T-helper 2 cell treated with Interferon-gamma antibody and Interleukin-4, amounts not matched to agents 5 μg/mL and 100 μg/mL, for 36 hours (primary cell): ENCODE measurements at places on chromosomes 5 and 9.

DNA sequence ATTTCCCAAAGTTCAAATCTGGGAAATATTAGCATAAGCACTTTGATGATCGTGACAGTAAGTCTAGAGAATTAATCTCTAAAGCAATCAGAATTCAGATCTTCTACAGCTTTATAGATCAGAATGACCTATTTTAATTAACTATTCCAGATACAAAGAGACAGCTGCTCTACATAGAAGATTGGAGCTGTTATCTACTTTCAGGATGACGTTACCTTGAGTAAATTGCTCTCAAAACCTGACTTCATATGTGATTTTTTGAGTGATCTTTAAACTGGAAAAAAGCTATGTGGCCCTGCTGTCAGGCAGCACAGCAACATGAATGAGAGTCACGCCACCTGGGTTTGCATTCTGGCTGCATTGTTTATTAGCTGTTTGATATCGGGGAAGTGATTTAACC lies 259.9 kb upstream of the CDH6 start:
- DNase-seq: no peak

DNA sequence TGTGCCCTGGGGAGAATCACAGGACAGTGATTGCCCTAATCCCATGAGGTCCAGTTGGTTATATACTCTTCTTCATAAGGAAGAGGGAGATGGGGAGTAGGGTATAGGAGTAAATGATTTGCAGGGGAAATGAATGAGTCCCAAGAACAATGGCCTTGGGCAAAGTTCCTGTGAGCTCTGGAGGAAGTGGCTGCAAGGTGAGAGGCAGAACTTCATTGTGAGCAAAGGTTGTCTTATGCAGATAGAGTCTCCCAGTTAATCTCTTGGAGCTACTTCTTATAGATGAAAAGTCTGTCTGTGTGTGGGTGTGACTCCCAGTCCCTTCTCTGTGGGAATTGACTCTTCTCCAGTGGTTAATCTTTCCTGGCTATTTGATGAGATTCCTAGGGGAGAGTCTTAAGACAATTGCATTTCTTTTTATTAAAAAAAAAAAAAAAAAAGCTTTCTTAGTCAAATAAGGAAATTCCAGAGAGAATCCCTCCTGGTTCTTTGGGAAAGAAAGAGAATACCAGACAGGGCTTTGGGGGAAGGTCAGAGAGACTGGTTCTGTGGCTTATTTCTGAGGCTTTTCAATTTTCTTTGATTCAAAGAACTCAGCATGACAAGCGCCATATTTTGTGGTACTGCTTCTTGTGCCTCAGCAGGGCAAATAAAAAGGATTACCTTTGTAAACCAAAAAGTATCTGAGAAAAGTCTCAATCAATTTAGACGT lies 33.6 kb upstream of the MEGF10 start:
- no peak for DNase-seq

DNA sequence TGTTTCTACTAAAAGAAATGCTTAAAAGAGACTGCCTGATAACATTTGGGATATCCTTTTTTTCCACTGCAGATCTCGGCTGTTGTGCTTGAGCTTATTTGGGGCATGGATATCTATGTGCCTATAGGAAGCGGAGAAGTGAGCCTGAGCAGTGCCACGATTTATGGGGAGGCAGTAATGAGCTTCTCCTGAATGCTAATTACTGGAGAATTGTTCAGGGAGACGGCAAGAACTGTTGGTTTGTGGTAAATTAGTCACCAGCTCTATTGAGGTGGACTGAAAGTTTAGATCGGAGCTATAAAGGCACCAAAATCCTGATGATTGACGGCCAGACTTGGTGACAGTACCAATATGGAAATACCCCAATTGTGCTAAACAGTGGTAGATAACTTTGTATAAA lies 186.5 kb downstream of the ARHGEF28 start:
- no peak for DNase-seq

- DNase-seq: no peak
Observed at GRCh38 chr9:136721339-136722092, 9.1 kb downstream of the DIPK1B start.

DNA sequence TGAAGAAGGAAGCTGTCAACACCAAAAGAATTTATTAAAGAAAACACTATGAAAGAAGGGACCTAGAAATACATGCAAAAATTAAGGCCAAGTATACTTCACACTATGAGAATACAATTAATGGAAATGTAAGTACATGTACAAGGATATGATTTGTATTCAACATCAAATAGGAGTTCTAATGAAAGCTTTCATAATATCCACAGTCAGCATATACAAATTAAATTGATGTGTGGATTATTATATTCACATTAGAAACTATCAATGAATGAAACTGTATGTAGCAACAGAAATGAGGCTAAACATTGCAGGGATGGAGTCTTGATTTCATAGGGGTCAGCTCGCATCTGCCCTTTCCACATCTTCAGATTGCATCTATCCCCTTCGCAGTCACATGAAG lies 401.5 kb downstream of the CTNND2 start:
- no peak for DNase-seq

- no peak for DNase-seq
Observed at GRCh38 chr9:77712533-77713130, 64.5 kb upstream of the GNA14 start.

- no peak for DNase-seq
Observed at GRCh38 chr5:103834216-103834615, 271.6 kb upstream of the NUDT12 start.

- DNase-seq: no peak
Observed at GRCh38 chr5:139451878-139452660, 10.5 kb downstream of the ECSCR start.

DNA sequence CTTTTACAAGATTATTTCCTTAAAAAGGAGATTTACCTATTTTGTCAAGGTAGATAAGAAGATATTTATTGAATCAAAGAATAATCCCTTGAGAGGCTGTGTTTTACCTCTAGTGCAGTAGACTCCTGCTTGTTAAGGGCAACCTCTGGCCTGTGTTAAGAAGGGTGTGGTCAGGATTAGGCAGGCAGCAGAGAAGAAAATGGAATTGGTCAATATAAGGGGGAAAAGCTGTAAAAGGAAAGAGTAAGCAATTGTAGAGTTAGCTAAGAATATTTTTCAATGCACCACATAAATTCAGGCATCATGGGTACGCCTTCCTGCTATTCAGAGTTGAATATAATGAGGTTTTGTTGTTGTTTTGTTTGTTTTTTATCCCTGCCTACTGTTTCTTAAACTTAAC lies 6.2 kb downstream of the CCDC125 start:
- DNase-seq: no peak
